Spinal cord (tissue), 10 donors: ENCODE measurements at places on chromosomes 1 and 21. TPM values are rescaled to one million over a fixed set of nuclear protein-coding genes. Genes with fewer than 3 reads are reported as not detected.

DNA sequence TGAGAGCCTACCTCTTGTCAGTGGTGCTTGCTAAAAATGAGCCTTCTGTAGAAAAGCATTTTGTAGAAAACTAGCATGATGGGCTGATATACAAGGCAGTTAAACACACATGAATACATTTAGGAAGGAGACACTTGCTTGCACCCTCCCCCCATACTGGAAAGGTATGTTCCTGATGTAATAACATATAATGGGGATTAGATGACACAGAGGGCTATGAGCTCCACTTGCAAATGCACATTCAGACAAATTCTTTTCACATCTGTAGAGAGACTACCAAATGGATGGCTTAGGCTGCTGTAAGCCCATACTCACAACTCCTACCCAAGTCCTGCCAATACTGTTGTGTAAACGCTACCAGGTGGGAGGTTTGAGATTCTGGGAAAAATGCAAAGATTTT lies 634.0 kb downstream of the SMYD3 start:
- no peak for DNase-seq

DNA sequence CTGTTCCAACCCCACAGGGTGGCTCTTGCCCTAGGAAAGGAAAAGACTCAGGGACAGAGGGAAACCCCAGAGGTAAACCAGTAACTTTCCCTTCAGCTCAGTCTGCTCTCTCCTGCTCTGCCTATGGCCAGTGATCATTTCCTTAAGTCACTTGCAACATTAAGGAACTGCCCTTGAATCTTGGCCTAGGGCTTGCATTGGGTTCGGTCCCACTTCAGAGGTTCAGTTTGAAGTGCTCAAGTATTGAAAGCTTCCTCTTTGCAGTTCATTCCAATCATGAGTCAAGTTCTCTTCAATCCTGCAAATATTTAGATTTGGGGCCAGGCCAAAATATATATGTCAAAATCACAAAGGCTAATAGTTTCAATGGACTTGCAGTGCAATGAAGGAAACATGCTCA lies 97.7 kb upstream of the IRF2BP2 start:
- no peak for DNase-seq

Gene TAS1R1
- total RNA-seq = 0.40 TPM

Gene ZNF593OS
- not detected for total RNA-seq

DNA sequence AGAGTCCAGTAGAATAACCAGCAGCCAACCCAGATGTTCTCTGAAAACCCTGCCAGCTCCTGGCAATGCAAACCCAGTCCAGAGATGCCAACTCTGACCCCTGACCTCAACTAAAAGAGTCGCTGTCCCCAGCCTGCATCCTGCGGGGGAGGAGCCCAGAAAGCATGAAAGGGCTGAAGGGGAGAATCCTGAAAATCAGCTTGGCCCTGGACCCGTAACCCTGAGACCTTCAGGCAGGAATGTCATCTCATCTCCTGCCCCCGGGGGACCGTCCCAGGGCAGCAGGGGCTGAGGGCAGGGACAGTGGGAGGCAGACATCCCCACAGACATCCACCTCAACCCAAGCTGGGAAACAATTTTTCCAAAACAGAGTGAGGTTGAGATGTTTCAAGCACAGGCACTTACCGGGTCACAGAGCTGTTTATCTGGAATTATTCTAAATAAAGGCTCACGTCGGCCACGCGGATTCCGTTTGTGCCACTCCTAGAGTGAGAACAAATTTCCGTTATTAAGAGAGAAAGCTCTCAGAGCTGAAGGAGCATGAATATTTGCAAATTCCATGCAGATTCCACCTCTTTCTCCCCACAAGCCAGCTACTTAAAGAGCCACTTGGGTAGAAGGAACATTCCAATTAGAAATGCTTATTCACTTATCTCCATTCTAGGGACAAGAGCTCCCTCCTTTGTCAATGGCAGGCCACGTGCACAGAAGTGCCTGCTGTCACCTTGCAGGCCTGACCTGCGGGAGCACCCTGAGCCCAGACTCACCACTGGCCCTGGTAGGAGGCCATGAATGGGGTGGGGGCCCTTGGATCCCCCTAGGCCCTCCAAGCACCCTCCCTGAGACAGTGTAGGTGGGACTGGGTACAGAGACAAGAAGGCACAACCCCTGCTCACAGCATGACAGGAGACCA lies 240.1 kb downstream of the NPHP4 start:
- peak; percentile 34 for DNase-seq

DNA sequence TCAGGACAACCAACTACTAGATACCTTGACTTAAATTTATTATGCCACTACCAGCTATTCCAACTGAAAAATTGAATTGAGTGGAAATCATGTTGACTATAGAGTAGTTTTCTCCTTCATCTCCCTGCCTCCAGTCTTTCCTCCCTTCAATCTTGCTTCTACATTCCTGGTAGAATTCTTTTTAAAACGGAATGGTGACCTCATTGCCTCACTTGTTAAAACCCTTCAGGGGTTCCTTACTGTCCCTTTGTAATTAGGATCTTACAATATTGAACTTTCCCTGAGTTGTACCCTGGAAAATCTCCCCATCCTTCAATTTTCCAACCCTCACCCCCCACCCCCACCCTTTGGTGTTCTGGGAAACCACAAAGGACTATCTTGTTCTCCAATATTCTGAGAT lies 82.8 kb upstream of the ZNF326 start:
- no peak for DNase-seq

DNA sequence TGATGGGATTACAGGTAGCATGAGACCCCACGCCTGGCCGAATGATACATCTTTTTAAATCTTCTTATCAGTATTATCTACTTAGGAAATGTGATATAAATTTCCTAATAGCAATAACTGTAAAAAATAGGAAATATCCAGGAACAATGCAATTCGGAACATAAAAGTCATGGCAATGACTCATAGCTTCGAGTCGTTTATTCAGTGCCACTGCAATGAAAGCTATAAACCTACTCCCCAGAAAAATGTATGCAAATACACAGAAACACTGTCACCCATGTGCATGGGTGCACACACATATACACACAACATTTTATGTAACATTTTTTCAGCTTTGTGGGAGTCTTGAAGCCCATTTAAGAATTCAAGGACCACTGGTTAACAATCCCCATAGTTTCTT lies 194.6 kb downstream of the PATJ start:
- no peak for DNase-seq

Gene ERICH3
- total RNA-seq = 5.7 TPM

- DNase-seq = no peak
Observed at GRCh38 chr1:246066573-246066972, 440.5 kb downstream of the SMYD3 start.

DNA sequence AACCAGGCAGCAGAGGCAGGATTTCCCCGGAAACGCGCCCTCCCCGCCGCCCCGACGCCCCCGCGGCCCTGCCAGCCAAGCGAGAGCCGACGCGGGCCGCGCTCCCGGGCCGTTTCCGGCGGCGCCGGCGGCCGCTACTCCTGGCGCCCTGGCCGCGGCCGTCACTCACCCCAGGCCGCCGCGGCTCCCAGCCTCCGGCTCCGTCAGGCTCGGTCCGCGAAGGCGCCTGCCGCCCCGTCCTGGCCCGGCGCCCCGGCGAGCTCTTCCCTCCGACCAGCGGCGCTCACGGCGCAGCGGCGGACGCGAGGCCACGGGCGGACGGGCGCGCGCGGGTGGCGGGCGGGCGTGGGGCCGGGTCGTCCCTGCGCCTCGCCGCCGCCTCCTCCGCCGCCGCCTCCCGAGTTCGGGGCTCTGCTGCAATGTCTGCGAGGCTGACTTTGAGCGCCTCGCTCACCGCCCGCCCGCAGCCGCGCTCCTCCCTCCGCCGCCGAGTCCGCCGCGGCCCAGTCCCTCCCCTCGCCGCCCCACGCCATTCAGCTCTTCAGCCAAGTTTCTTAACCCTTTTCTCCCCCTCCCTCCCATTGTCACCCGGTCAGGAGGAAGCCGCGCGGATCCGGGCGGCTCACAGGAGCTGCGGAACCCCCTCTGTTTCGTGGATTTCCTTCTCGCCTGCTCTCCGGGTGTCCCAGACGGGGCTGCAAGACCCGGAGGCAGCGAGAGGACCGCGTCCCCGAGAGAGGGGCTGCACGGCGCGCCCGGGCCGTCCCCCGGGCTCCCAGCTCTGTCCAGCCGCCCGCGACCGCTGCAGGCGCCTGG lies at the start of gene NRIP1:
TSS of gene NRIP1 (minus strand) at position 425 of the 816 bp plus-strand sequence. CDS start 96,808 bp downstream, outside the sequence.
- DNase-seq = peak; percentile 84

Gene NHLH1
- 1.4 TPM for total RNA-seq

GRCh38 chr1:92544756-92545165 lies 58.0 kb upstream of the GFI1 start:
- no peak for DNase-seq

Gene NTMT2
- not detected for total RNA-seq

DNA sequence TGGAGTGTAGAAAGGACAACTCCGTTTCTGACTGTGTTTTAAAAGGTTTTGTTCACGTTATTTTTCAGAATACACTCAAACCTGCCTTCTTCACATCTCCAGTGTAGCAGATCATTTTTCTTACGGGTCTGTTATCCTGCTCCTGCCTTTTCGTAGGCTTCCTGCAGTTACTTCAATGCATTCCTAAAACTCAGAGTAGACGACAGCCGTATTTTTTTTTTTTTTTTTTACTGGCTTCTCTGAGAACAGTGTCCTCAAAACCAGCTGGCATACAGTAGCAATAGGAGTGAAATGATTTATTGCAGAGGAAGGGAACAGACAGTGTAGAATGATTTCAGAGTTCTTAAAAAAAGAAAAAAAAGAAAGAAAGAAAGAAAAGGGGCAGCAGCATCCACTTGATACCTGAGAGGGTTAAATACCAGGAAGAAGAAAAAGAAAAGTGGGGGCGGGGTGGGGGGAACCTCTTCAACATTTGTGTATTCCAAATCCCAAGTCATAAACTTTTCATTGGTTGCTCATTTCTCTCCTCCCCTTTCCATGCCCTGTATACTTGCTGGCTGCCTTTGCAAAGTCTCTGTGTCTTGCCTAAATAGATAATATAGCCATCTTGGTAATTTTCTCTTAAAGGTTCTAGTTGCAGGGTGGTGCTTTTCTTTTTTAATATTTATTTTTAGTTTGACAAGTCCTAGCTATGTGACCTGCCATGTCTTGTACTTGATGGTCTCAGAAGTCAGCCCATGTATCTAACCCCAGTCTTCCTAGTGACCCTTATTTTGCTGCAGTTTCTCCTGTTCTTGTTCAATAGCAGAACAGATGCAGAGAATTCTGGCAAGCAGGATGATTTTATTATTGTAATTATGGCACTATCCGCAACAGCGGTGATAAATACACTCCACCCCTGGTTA lies 2.8 kb downstream of the TGFB2 start:
- DNase-seq = no peak

GRCh38 chr21:42025376-42026081 lies 15.4 kb upstream of the ZBTB21 start:
- no peak for DNase-seq

DNA sequence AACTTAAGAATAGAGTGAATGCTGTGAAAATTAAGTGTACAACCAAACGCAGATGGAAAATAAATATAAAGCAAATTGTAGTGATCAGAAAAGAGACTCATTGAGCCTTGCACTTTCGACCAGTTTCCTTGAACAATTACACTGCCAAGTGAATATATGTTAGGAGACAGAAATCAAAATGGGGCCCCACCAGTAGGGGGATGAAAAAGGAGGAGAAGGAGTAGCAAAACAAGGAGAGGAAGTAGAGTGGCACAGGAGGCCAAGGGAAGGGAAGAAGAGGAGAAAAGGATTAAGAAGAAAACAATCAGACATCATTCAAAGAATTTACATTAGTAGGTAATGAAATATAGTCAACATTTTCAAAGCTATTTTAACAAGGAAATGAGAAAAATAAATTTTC lies 1770.6 kb downstream of the PLA2G4A start:
- no peak for DNase-seq

GRCh38 chr1:21594501-21594900 lies 74.7 kb downstream of the RAP1GAP start:
- DNase-seq = no peak

- DNase-seq = no peak
Observed at GRCh38 chr21:28089599-28090441, 902.9 kb downstream of the LTN1 start.
